ENCODE measurements at places on chromosomes 2 and 18.

- DNase-seq = no peak
Measured at GRCh38 chr2:204180649-204181048, 244.1 kb downstream of the ICOS start.

DNA sequence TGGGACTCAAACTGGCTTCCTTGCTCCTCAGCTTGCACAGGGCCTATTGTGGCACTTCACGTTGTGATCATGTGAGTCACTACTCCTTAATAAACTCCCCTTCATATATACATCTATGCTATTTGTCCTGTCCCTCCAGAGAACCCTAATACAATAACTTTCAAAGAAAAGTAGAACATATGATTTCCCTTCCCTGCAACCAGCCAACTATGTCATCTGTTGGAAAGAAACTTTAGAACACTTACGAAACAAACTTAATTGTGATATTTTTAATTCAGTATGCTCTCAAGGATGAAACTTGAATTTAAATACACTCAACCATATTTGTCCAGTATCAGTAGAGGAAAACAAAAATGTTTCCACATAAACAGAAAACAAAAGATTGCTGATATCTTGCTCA lies 84.4 kb downstream of the DYM start:
- no peak for DNase-seq

- DNase-seq = no peak
Measured at GRCh38 chr2:239040152-239040761, 192.4 kb downstream of the TWIST2 start.

DNA sequence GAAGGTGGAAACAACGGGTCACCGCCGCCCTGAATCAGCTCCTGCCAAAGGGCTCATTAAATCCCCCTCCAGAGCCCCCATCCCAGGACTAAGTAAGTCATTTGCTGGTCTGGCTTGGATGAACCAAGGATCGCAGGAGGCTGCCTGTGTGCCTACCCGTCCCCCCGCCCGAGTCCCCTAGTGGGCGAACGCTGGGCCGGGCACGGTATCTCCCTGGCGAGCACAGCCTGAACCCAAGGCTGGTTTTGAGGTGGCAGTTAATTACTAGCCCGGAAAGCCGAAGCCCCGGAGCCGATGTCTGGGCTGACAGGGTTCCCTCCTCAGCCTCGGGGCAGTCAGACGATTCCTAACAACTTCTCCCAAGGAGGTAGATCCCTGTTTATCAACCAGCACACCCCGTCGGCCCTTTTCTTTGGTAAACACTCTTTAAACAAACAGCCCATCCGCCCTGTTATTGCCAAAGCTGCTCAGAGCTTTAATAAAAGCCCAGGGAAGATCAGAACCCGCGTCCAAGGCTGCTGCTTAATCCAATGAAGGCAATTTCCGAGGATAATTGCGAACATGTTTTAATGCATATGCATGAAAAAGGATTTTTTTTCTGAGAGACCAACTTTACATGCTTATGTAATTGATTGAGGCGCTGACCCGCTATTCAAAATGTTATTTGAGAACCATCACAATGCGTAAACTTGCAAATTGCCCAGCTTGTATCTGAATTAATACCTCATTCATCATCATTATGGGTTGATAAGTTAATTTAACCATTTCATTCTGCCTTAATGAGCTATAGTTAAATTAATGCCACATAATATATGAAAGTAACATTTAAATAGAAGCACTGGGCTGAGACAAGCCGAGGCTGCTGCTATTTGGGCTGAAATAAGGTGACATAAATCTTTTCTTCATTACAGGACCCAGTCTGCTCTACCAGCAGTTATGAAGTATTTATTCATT lies 10.5 kb downstream of the EVX2 start:
- DNase-seq = no peak

GRCh38 chr2:64504774-64505720 lies 19.1 kb upstream of the AFTPH start:
- DNase-seq = no peak

DNA sequence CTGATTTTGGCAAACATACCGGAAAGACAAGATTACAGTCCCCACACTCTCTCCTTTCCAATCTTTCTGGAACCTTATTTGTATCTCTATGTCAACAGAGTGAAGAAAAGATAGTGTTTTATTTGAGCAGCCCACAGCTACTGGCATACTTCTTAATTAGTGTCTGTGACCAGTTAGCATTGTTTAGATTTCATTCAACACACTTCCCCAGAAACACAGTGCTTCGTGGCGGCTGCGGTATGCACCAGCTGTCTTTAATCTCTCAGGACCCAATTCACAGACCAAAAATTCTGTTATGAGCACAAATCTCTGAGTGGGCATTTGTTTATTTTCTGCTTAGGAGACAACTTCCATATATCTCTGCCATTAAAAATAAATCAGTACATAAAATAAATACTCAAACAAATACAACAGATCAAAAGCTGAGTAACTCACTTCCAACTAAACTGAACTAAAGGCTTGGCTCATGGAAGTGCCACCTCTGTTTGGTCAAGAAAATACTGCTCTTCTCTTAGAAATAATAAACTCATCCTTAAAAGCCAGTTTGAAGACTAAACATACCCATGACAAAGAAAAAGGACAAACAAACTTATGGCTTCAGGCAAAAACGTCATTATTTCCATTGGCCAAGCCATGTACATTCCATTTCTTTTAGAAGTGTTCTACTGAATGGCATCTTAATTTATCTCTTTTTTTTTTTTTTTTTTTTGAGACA lies 392.4 kb downstream of the TXNL1 start:
- no peak for DNase-seq

DNA sequence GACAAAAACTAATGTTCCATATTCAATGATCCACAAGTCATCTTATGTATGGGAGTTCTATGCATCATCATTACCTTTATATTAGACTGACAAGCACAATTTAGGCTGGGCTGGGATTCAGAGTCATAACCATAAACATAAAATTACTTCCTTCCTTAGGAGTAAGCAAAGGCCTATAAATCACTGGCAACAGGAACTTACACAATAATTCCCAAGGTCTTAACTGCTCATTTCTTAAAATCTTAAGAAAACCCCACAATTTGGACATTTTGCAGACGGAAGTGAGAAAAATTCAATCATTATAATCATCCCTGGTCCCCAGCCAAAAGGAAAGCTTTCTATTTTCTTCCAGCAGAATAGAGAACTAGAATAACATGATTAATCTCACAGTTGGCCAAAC lies 232.3 kb downstream of the DYM start:
- no peak for DNase-seq

DNA sequence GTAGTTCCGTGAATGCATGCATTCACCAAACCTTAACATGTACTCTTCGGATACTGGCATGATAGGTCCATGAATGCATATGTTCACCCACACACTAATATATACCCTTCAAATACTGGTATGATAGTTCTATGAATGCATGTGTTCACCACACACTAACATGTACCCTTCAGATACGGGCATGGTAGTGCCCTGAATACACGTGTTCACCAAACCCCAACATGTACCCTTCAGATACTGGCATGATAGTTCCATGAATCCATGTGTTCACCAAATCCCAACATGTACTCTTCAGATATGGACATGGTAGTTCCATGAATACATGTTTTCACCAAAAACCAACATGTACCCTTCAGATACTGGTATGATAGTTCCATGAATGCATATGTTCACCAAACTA lies 48.5 kb upstream of the ALKAL2 start:
- no peak for DNase-seq

DNA sequence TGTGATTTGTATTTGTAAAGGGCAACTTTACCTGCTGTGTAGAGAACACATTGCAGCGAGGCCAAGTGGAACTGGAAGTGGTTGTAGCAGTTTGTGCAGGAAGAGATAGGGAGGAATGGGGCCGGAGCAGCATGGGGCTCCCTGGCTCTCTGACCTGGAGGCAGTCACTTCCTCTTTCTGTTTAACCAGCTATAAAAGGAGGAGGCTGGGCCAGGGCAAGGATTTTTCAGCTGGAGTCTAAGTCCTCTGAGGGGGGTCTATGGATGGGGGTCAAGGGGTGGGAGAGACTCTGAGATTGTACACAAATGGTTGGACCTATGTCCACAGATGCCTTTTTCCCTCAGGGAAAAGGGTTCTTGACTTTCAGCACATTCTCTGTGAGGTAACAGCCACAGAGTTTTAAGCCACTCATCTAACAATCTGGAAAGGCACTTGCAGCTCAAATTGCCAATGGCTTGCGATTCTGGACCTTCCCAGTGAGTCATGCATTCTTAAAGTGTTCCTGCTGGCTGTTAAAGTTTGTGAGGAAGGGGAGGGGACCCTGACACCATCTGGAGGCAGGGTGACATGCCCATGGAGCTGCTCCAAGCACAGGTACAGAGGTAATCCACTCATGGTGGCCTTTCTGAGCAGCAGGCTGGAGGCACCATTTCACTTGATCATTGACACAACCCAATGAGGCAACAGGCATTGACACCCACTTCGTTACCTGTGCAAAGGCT lies 347.0 kb downstream of the CYRIA start:
- no peak for DNase-seq
